ENCODE measurements at places on chromosomes 1 and 21. TPM values are rescaled to one million over a fixed set of nuclear protein-coding genes. Genes with fewer than 3 reads are reported as not detected.

DNA sequence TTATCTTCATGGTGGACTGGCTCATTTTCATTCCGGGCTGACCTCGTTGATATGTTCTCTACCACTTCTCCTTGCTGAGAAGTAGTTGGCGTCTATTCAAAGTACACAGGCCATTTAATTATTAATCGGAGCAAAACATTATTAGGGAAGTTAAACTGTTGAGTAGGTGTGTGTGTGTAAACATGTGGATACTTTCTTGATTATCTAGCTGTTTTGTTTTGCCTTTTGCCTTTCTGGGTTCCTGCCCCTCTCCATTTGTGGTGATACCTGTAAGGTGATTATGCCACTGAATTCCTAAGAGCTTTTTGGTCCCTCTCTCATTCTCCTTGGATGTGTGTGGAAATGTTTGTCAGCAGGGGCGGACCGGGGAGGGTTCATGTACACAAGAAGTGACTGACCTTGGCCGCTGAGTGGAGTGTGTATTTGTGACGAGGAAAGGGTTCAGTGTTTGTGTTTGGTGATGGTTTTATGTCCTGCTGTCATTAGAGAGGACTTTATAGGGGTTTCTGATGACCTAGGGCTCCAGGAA lies 56.6 kb upstream of the PPP2R5A start:
- H3K36me3 ChIP-seq: no peaks in the 10 kb centered on the region
- H3K4me3 ChIP-seq: no peak overlapping the region
- H3K4me1 ChIP-seq: peaks cover 5% of the 10 kb centered on the region

DNA sequence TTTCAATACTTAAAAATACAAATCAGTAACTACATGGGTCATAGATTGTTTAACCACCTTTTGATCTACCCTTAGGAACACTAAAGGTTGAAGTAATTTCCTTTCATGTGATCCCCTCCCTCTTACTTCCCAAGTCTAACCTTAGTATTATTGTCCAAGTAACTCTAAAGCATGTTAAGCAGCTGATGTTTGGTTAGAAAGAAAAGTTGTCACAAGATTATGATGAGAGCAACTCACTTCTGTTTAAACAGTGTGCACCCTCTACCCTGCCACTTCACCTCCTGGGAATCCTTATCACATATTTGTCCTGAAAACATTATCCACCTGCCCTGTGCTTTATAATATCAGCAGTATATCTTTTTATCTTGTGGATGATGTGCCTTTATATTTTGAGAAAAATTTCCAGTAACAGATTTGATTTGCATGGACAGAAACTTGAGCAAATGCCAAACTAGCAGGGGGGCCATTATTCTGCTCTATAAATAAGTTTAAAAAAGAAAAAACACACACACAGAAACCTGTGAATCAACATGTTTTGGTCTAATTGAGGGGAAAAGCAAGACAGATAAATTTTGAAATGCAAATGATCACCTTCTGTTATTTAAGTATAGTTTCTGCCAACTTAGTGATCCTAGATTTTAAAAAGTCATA lies 194.3 kb downstream of the RPS6KC1 start:
- H3K36me3 ChIP-seq: peaks cover 7% of the 10 kb centered on the region
- H3K4me3 ChIP-seq: no peak overlapping the region
- no peak overlapping the region for H3K27ac ChIP-seq
- no peak for DNase-seq
- H3K27me3 ChIP-seq: no peaks in the 10 kb centered on the region
- no peaks in the 10 kb centered on the region for H3K4me1 ChIP-seq

PAPPA2 gene
- 2.0 TPM for total RNA-seq

- H3K4me1 ChIP-seq: no peaks in the 10 kb centered on the region
- DNase-seq: no peak
- H3K36me3 ChIP-seq: peaks cover 38% of the 10 kb centered on the region
- H3K27ac ChIP-seq: no peak overlapping the region
- no peaks in the 10 kb centered on the region for H3K27me3 ChIP-seq
These were observed 43.2 kb downstream of the LRRC71 start for GRCh38 chr1:156963621-156964020.

GFI1 gene
- total RNA-seq: 2.4 TPM

CITED4 gene
- total RNA-seq: 53.5 TPM

- H3K36me3 ChIP-seq: no peaks in the 10 kb centered on the region
- no peaks in the 10 kb centered on the region for H3K27me3 ChIP-seq
- DNase-seq: no peak
- no peak overlapping the region for H3K4me3 ChIP-seq
- no peaks in the 10 kb centered on the region for H3K4me1 ChIP-seq
These were observed 628.6 kb downstream of the KCNT2 start for GRCh38 chr1:195979646-195980045.

DNA sequence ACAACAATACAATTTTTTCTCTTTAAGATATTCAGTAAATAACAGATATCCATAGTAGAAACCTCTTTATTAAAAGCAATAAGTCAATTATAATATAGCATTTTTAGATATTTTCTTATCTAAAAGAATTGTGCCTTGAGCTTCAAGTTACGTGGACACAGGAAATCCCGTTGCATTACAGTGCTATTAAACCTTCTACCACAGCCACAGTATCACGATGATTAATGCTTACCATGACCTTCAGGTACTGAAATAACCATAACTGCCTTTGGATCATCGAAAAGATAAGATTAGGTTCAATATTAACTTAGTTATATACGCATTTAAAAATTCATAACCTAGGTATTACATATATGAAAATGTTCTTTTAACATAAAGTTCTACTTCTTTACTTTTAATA lies 17.9 kb downstream of the B3GALNT2 start:
- no peak overlapping the region for H3K27ac ChIP-seq
- H3K4me3 ChIP-seq: no peak overlapping the region
- H3K27me3 ChIP-seq: no peaks in the 10 kb centered on the region
- DNase-seq: no peak
- peaks cover 22% of the 10 kb centered on the region for H3K36me3 ChIP-seq

MROH7 gene
- 20.4 TPM for total RNA-seq

RIMKLA gene
- total RNA-seq: 0.14 TPM

DNA sequence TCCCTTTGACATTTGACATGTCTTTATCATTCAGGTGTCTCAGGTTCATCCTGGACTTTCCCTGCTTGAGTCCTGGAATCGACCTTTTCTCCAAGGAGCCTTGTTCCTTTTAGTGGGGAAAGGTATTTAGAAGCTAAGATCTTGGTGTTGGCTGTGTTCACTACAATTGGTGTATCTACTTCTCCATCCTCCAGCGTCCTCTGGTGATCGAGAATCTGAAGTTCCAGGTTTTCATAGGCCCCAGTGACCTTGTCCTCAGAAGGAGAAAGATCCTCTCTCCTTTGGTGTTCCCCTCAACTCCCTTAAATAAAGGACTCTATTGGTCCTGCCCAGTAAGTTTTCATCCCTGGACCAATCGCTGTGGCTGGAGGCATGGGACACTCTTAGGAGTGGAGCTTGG lies 22.1 kb downstream of the MROH7 start:
- no peaks in the 10 kb centered on the region for H3K4me1 ChIP-seq
- no peak for DNase-seq
- no peak overlapping the region for H3K4me3 ChIP-seq
- H3K27ac ChIP-seq: no peak overlapping the region
- no peaks in the 10 kb centered on the region for H3K27me3 ChIP-seq

RNU1-2 gene
- under 0.01 TPM for total RNA-seq

DNA sequence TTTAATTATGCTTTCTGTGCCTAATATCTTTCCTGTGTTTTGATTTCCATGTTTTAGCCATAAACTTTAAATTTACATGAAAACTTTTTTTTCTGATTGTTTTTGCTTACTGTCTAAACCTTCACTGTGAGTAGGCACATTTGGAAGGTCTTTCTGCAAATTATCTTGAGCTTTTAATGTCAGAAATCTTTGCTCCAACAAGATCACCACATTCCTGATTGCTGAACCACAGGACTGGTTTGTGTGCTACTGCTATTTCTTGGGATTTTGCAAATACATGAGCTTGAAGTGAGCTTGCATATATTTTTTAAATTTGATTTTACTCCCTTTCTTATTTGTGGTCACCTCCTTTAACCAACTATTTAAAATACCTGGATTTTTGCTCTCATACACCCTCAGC lies 61.3 kb downstream of the PTBP2 start:
- H3K36me3 ChIP-seq: peaks cover 11% of the 10 kb centered on the region
- no peak for DNase-seq
- H3K27ac ChIP-seq: no peak overlapping the region
- H3K27me3 ChIP-seq: no peaks in the 10 kb centered on the region
- no peaks in the 10 kb centered on the region for H3K4me1 ChIP-seq

GRCh38 chr1:241678536-241678935 lies 26.5 kb downstream of the WDR64 start:
- no peaks in the 10 kb centered on the region for H3K27me3 ChIP-seq
- H3K27ac ChIP-seq: no peak overlapping the region
- H3K4me1 ChIP-seq: no peaks in the 10 kb centered on the region
- H3K36me3 ChIP-seq: no peaks in the 10 kb centered on the region

KLF17 gene
- total RNA-seq: 0.92 TPM

GRCh38 chr1:56137521-56138505 lies 441.6 kb downstream of the PLPP3 start:
- DNase-seq: no peak
- H3K4me1 ChIP-seq: no peaks in the 10 kb centered on the region
- no peak overlapping the region for H3K27ac ChIP-seq
- no peaks in the 10 kb centered on the region for H3K27me3 ChIP-seq
- H3K36me3 ChIP-seq: no peaks in the 10 kb centered on the region

RGS8 gene
- total RNA-seq: not detected

Measured in thoracic aorta (tissue), 2 donors.